ENCODE measurements at places on chromosomes 2 and 18.
A peak's percentile ranks its signal among the peaks of the same experiment; 100 is the strongest.

GRCh38 chr2:98477036-98477435, 32.4 kb downstream of the INPP4A start:
- DNase-seq = no peak

- DNase-seq = peak; percentile 49
Observed at GRCh38 chr2:27264753-27265535, 2.1 kb upstream of the SLC30A3 start.

- DNase-seq = peak; percentile 10
Observed at GRCh38 chr2:144519934-144520731, at the start of gene ZEB2. Gene ZEB2, minus strand, starts transcription at chr2:144520119. Its CDS starts 2,769 bp downstream, at chr2:144517350.

- peak; percentile 27 for DNase-seq
Observed at GRCh38 chr2:228048838-228049490, 132.5 kb downstream of the SPHKAP start.

- DNase-seq = no peak
Observed at GRCh38 chr2:220034426-220035130, 407.1 kb downstream of the SLC4A3 start.

DNA sequence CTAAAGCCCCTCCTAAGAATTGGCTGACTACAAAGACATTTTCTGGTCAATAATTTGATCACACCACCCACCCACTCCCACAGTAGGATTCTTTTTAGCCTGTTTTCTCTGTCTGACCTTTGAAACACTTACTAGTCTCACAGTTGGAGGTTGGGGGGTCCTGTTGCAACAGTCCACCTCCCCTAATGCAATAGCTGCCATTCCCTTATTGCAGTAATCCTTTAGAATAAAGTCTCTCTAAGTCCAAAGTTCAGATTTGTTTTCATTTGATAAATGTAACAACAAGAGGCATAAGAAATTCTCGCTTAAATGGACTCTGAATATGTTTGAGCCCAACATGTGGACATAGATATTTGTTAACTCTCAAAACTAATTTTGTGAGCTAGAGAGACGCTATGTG, 1326.8 kb upstream of the TMEFF2 start:
- no peak for DNase-seq

GRCh38 chr2:31129375-31130171, 8.7 kb downstream of the GALNT14 start:
- no peak for DNase-seq

DNA sequence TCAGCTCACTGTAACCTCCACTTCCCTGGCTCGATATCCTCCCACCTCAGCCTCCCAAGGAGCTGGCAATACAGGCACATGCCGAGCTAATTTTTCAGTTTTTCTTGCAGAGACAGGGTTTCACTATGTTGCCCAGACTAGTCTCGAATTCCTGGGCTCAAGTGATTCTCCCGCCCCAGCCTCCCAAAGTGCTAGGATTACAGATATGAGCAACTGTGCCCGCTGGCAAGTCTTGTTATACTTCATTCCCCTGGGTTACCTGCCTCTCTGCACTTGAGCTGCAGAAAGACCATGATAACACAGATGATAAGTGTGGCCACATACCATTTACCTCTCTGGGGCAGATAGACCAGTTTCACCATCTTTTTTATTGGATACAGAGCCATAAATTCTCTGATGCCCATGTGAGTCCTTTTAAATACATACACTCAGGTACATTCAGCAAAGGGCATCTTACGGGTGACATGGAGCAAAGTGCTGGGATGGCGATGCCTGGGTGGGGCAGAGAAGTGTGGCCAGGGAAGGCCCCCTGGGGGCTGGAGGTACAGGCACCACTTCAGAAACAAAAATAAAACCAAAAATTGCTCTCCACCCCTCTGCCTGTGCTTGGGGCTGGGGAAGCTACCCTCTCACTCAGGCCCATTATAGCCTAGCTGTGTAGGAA, 20.4 kb downstream of the CCT7 start:
- DNase-seq = no peak

DNA sequence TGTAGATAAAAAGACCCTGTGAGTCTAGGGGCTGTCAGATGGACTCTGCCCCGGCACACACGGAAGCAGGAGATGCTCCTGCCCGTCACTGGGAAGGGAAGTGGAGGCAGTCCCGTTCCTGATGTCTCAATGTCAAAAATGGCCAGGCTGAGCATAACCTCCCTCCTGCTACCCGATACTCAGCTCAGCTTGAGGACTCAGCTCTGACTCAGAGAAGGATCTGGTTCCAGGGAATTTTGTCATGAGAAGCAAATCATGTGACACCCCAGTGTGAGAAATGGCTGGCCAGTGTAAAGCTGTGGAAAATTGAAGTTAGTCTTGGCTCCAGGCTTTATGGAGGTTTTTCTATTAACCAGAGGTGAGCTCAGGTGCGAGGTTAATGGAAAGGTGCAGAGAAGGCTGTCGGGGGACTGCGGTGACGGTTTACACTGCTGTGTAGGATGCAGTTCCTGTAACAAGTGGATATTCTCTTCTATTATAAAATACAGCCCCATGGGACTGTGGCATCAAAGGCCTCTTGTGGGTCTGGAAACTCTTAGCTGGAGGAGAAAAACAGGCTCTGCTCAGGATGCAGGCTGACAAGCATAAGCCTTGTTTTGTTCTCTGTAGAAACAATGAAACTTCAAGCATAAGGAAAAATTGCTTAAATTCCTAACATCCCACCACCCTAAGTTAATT, 24.7 kb upstream of the AGAP1 start:
- no peak for DNase-seq

Data from T47D (cell line).